ENCODE measurements at places on chromosomes 11 and 22.

DNA sequence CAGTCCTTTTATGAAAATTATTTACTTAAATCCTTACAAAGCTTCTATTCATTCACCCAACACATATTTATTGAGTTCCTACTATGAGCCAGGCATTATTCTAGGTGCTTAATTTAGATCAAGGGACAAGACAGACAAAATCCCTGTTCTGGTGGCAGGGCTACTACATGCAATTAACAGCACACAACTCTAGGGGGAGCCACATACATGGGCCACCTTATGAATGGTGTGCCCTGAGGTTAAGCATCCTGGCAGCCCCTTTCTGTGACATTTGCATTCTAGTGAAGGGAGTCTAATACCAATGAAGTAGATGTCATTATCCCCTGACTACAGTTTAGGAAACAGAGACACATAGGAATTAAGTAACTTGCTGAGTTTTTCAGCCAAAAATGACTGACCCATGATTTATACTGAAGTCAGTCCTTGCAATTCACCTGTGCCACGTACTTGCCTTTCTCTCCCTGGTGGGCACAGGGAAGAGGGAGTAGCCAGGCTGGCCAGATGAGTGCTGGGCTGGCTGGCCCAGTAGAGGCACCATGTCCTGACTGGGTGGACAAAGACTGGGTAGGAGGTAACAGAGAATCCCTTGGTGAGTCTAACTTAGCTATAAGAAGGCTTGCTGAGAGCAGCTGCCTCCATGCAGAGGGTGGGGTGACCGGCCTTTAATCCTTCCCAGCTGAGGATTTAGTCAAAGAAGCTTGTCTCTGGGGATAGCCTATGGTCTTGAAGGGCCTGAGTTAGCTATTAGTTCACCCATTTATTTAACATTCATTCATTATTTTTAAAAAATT lies 52.0 kb upstream of the ELF5 start:
- peak; percentile 43 for DNase-seq

GRCh38 chr11:110447897-110448745 lies 18.4 kb downstream of the FDX1 start:
- DNase-seq = no peak

DNA sequence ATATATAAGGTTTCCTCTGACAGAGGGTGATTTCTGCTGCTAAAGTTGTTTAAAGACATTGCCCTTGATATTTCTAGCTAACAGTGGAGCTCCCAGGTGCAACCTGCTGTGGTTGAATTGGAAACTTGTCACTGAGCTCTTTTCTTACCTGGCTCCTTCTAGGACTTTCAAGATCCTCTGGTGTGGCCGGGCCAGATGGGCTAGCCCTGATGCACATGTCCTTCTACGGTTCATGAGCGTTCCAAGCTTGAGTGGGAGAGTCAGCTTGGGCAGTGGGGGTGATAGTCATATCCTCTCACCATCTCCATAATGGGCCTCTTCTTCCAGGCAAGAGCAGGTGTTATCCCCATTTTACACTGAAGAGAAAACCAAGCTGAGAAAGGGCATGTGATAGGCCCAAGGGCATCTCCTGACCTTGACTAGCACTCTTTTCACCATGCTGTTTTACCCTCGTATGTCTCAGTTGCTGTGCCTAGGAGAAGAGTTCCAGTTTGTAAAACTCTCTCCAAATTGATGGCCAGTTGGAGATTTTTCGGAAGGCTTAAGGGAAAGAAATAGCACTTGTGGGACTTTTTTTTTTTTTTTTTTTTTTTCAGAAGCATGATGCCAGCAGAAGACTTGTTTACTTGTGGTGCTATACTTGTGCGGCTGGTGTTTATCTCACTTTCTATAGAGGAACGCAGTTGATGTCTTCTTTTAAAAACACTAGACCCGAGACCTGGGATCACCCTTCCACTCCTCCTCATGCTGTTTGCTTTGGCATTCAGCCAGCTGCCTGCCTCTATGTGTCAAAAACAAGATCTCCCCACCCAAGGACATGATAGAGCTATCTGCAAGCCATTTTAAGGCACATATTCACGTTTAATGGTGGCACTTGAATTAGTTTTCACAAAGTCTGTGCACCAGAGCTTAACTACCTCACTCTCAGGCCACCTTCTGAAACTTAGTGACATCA lies 32.6 kb downstream of the TEAD1 start:
- no peak for DNase-seq

DNA sequence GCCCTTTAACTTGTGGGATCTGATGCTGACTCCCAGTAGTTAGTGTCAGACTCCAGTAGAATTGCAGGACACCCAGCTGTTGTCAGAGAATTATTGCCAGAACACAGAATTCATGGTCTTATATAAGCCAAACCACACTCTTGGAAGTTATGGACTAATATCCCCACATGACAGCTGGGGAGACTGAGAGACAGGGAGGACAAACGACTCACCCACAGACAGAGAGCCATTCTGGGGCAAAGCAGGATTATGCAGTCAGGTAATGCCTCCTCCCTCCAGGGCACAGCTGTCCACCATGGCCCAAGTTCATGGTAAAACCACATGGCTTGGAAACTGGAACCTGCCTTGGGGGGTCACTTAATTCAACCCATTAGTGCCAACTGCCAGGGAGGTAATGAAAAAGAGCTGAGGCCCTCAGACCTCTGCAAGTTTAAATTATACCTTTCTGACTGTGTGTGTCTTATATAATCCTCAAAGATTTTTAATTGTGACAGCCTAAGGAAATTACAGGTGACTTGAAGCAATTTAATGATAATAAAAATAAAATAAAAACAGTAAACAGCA lies 299.5 kb downstream of the BUD13 start:
- no peak for DNase-seq

DNA sequence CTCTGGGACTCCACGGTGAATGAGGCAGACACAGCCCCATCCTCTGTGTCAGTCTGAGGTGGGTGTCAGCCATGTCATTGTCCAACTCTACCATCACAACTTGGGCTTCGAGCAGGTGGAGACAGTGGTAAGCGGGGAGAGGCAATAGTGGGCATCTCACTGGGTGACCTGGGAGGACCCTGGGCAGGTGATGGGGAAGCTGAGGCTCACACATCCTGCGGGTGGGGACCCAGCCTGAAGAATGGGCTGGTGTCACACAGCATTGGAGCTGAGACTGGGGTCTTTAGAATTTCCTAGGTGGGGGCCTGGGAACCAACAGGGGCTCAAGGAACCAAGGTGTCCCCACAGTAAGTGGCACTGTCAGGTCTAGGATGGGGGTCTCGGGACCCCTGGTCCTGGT lies 7.0 kb upstream of the SMARCB1 start:
- DNase-seq = no peak

Measured in iPS DF 6.9 (cell line).